ENCODE measurements at places on chromosomes 4 and X.

DNA sequence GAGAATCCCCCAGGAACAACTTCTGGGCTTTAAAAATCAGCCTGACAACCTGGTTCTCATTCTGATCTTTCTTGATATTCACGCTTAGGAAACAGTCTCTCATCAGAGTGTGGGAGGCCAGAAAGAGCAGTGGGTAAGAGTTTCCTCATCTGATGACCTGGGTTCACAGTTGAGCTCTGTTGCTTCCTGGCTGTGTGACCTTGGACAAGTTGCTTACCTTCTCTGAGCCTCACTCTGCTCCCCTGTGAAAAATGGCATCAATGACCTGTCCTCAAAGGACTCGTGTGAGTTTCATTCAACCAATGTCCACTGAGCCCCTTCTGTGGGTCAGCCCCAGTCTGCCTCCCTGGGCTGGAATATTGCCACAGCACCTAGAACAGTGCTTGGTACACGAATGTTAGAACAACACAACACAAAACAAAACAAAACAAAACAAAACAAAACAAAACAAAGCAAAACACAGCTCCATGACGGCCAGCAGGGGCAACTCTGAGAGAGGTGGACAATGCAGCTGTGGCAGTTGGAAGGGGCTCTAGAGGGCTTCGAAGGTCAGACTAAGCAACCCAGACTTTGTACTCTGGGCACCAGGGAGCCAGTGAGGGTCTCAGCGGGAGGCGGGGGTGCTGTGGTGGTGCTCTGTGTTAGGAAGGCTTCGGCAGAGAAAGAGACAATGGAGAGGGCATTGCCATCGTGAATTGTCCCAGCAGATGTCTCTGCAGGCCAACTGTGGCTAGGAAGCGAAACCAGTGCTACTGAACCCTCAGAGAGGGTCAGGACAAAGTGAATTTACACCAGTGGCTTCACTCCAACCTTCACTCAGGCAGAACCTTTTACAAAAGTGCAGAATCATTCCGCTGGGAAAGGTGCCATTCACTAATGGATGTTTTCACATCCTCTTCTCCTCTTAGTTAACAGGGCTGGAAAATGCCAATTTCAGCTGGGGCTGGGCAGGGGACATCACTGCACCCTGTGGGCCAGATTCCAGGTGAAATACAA lies 14.3 kb upstream of the C4orf50 start:
- DNase-seq, result peak; percentile 85

- DNase-seq, result peak; percentile 5
Observed at GRCh38 chr4:47705326-47705981, 132.4 kb downstream of the CORIN start.

- no peak for DNase-seq
Observed at GRCh38 chr4:36917413-36917812, 327.1 kb upstream of the NWD2 start.

DNA sequence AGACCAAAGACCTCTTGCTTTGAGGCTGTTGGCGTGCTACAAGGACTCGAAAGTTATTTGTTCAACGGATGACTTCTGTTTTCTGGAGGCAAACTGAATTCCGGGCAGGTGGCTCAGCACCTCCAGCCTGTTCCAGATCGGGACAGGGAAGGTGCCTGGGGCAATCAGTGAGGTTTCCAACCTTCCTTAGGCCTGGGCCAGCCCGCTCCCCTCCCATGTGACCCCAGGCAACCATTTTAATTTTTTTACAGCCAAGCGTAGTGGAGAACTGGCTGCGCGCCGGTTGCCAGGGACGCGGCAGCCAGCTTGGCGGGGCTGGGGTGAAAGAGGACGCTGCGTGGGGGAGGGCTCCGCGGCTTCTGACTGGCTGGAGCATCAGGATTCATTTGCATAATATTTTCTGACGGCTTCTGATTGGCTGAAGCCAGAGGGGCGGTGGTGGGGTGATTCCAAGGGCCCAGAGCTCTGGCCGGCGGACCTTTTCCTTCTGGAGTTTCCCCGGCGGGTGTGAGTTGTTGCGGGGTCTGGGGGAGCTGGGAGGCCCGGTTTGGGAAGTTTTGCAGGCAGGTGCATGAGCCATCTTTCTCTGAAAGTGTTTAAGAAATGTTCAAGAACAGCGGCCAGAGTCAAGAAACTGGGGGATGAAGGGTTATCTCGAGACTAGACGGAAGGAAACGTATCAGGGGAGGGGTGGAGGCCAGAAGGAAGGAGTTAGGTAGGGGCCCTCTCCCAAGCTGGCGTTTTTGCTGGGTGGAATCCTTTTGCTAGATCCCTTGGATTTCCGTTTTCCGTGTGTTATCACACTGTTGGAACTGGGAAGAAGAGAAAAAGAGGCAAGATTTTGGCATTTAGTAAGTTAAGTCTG lies at the start of gene MID1IP1:
Gene MID1IP1, plus strand, starts transcription at position 479 of the 865 bp plus-strand sequence. CDS start 3,488 bp downstream, outside the sequence.
- peak; percentile 93 for DNase-seq

DNA sequence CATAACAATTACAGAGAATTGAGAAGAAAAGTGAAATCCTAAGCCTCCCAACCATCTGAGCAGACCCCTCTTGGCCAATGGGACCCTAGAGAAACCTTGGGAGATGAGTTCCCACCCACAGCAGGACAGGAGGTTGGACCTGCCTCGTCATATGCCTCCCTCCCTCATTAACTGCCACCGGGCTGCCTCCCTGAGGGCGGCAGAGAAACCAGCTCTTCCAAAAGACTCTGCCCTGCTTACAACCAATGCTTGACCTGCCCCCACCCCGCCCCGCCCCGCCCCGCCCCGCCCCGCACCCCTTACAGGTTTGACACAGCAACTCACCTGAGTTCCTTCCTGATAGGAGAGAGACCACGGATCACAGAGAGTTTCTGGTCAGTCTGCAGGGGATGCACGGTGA lies 86.1 kb downstream of the ADRA2C start:
- no peak for DNase-seq

- DNase-seq, result no peak
Observed at GRCh38 chr4:128241019-128241418, 46.6 kb downstream of the PGRMC2 start.

DNA sequence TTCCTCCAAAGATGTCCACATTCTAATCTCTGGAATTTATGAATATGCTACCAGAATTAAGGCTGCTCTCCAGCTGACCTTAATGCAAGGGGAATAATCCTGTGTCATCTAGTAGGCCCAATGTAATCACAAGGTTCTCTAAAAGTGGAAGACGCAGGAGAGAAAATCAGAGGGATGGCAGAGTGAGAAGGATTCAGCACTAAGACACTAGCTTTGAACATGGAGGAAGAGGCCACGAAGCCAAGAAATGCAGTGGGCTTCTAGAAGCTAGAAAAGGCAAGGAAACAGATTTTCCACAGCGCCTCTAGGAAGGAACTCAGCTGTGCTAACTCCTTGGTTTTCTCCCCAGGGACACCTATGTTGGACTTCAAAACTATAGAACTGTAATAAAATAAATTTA lies 240.7 kb upstream of the TRAM1L1 start:
- DNase-seq, result no peak

GRCh38 chrX:36961590-36961989 lies 46.6 kb upstream of the FAM47C start:
- DNase-seq, result no peak

GRCh38 chrX:115949900-115950822 lies 220.4 kb upstream of the AGTR2 start:
- peak; percentile 7 for DNase-seq

DNA sequence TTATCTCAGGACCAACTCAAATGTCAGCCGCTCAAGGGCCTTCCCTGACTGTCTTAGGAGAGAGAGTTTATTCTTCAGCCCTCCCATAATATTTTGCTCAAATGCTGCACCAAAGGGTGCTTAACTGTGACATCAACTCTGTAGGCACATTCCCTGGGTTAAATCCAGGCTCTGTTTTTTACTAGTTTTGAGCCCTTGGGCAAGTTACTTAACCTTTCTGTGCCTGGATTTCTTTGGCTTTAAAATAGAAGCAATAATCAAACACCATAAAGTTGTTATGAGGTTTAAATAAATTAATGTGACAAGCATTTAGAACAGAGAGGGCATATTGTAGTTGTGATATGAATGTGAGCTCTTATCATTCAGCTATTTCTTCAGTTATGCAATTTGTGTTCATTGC lies 54.2 kb upstream of the LIMCH1 start:
- DNase-seq, result no peak

DNA sequence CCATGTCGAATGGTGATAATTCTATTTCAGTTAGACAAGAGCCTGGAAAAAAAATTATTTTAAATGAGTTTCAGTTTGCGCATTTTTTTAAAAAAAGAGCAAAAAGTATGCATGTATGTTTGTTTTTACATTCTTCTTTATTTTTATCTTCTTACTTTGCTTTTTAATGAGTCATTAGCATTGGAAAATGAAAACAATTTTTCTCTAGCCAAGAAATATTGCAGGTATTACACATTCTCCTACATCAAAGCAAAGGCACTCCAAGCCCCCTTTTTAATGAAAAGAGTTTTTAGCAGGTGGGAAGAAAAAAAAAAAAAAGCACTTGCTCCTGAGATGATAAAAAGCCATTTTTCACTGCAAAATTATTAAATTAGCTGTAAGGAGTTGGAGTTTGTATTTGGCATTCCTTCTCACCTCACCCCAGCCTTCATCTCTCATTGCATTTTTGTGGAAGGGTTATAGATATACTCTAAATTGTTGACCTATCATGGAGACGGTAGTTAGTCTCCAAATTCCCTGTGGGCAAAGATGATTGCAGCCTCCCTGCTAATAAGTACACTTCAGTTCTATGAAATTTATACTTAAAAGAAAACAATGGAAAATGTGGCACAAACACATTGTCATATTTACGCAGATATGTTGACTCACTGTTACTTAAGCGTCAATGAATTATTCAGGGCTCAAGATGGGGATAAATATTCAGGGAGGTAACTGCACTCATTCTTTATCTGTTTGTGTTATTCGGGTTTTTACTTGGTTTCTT lies 43.8 kb downstream of the PALLD start:
- DNase-seq, result no peak

DNA sequence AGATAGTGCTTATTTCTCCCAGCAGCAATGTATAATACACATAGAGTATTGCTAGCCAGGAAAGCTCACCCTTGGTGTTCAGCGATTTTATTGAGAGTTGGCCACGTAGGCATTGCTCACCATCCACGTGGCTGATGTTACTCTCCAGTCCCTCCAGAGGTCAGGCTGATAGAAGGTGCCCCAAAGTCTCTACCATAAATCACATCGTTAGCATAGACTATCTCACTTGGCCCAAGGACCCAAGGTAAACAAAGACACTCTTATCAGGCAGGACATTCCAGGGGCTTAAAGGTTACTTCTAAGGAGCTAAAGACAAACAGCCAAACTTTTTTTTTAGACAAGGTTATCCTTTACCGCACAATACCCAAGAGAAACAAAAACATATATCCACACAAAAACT lies 30.3 kb upstream of the RGN start:
- DNase-seq, result no peak

- DNase-seq, result no peak
Observed at GRCh38 chrX:54641530-54641929, 111.5 kb downstream of the GNL3L start.

- DNase-seq, result no peak
Observed at GRCh38 chrX:20455001-20455400, 188.3 kb upstream of the RPS6KA3 start.

DNA sequence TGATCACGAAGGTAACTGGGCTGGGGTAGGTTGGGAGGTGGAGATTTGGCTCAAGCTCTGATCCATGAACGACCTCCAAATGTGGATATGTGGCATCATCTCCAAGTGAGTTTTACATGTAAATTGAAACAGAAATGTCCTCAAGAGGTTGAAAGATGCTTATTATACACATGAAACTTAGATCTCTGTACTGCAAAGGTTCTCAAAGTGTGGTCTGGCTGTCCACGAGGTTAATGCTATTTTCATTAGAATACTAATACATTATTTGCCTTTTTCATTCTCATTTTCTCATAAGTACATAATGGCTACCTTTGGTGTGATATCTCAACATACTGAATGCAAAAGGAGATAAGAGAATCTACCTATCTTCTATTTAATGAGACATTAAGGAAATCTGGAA lies 198.2 kb downstream of the RASL11B start:
- DNase-seq, result no peak

GRCh38 chrX:2516623-2517022 lies 15.8 kb upstream of the DHRSX start:
- no peak for DNase-seq

GRCh38 chr4:158544141-158544540 lies 22.5 kb downstream of the RXFP1 start:
- DNase-seq, result no peak
